Cardiac fibroblast (primary cell): ENCODE measurements at places on chromosomes 1 and 21.

GRCh38 chr1:20399606-20400180 lies 86.3 kb downstream of the CAMK2N1 start:
- DNase-seq = no peak

- DNase-seq = peak; percentile 72
Measured at GRCh38 chr1:17696417-17697301, 58.5 kb upstream of the ACTL8 start.

- DNase-seq = no peak
Measured at GRCh38 chr1:63980740-63981407, 207.1 kb downstream of the ROR1 start.

- no peak for DNase-seq
Measured at GRCh38 chr1:60342569-60342968, 269.0 kb upstream of the C1orf87 start.

GRCh38 chr1:215282557-215282956 lies 200.0 kb downstream of the KCNK2 start:
- no peak for DNase-seq

- peak; percentile 58 for DNase-seq
Measured at GRCh38 chr1:180611016-180611930, 20.5 kb upstream of the XPR1 start.

- no peak for DNase-seq
Measured at GRCh38 chr1:147213271-147213670, 11.9 kb downstream of the FMO5 start.

GRCh38 chr1:43002116-43002515 lies 43.4 kb upstream of the SLC2A1 start:
- DNase-seq = no peak

DNA sequence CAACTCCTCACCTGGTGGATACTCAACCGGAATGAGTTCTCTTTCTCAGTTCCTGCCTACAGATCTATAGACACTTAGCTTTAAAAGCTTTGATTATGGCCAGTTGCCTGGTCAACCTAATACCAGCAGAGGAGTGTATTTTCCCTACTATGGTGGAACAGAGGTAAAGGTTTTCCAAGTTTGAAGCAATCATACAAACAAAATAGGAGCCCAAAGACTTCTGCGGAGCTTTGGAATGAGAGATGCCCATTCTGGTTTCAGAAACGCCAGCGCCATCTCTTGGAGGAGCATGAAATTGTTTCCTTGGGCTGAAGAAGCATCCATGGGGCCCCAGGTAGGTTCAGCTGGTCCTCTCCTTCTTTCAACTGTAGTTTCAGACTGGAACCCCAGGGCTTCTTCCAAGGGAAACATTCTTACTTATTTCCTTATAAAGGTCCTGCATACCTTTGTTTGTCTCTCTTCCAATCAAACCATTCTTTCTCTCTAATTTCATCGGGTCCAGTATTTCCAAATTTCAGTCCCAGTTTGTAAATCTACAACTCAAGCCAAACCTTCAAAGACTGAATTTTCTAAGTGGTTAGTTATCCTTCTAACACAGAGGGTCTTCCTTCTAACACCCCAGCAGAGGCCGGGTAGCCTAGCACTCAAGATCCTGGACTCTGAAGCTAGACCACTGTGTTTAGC lies 95.9 kb downstream of the KCNJ15 start:
- peak; percentile 83 for DNase-seq

DNA sequence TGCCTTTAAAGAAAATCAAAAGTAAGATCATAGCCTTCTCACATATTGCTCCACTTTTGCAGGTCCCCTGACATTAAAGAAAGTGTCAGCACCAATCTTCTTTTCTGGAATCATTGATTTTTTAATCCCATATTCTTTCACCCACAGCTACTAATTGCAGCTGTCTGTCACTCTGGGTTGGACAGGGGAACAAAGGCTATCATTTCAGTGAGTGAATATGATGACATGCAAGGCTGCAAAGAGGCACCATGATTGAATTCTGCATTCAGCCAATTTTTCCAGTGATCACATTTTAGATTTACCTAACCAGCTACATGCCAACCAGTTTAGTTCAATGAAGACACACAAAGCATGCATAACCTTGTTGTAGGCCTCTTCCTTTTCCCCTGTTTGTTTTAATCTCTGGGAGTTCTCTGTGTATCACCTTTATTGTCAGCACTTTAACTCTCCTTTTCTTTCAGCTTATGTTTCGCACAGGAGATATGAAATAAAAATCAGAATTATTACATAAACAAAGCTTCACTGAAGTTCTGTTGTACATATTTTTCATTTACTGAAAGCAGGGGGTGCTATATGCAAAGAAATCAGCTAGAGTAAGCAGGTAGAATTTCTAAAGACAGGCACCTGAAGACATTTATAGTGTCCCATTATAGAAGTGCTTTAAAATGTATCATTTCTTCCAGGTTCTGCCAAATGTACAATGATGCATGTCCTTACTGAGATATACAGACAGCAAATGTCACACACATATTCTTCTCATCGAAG lies 584.8 kb downstream of the PLA2G4A start:
- peak; percentile 2 for DNase-seq

- peak; percentile 43 for DNase-seq
Measured at GRCh38 chr1:69991644-69992043, 213.7 kb downstream of the LRRC40 start.

GRCh38 chr1:100950781-100951180 lies 54.9 kb downstream of the SLC30A7 start:
- peak; percentile 36 for DNase-seq

DNA sequence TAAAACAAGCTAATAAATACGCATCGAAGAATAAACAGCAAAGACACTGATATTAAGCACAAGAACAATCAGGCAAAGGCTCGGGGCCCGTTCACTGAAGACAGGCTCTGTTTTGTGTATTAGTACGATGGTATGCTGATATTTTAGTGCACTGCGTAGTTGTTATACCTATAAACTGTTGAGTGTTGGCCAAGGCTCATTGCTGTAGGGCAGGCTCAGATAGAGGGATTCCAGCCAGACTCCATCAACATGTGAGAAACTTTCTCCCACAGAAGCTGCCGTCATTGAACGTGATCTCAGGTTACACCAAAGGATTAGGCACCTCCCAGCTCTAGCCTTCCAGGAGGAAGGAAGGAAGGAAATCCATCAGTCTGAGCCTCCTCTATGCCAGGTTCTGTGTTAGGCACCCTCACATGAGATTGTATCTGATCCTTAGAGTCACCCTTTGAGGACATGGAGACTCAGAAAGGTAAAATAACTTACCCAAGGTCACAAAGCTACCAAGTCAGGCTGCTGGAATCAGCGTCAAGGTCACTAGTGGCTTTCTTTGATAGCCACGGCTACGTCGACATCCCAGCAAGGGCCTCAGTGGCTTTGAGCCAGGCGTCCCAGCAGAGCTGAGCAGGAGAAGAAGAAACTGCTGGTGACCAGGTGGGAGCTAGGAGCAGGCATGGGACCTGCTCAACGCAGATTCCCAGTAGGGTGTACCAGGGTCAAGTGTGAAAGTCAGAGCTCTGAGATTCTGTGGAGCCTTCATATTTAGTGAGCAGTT lies 14.8 kb downstream of the BCAR3 start:
- no peak for DNase-seq

DNA sequence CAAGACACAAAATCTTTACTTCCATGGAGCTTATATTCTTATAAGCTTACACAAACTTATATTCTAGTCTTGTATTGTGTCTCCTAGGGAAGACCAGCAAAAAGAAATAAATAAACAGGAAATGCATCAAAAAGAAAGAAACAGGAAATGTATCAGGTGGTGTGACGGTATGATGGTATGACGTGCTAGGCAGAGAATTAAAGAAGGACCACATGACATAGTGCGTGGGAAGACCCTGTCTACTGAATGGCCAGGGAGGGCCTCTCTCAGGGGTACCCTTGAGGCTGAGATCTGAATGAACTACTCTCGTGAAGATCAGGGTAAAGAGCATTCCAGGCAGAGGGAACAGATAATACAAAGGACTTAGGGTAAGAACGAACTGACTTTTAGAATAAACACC lies 15.6 kb upstream of the WDR26 start:
- peak; percentile 7 for DNase-seq

DNA sequence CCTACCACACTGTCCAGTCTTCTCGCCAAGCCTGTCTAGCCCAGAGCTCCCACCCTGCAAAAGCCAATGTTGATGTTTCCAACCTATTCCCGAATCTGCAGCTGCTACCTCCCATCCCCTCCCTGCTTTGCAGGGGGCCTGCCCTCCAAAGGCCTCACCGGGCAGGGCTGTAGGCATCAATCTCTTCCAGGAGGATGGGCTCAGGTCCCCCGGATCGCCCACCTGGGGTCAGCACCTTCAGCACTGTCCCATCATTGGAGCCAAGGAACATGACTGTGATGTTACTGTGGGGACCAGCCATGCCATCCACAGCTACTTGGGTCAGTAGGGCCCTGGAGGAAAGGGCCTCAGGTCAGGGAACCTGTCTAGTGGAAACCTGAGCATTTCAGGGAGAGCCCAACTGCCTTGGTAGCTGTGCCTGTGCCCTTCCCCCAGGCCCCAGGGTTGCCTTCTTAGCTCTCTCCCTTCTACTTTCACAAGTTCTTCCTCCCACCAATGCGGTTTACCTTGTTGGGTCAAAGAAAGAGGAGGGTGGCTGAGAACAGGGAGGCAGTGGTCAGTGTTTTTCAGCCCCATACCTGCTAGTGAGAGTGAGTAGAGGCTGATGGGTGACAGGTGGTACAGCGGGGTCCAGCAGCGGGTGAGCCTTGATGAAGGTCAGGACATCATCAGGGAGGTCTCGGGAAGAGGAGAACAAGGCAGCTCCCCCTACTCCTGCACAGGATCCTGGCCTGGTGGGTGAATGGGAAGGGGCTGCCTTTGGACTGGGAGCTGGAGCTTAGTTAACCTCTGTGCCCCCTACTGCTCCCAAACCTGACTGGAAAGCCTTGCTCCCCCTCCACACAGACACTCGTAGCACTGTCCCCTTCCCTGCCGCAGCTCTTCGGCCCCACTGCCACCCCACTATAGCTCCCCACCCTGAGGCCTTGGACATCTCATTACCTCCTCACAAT lies 10.7 kb downstream of the SEMA6C start:
- no peak for DNase-seq

DNA sequence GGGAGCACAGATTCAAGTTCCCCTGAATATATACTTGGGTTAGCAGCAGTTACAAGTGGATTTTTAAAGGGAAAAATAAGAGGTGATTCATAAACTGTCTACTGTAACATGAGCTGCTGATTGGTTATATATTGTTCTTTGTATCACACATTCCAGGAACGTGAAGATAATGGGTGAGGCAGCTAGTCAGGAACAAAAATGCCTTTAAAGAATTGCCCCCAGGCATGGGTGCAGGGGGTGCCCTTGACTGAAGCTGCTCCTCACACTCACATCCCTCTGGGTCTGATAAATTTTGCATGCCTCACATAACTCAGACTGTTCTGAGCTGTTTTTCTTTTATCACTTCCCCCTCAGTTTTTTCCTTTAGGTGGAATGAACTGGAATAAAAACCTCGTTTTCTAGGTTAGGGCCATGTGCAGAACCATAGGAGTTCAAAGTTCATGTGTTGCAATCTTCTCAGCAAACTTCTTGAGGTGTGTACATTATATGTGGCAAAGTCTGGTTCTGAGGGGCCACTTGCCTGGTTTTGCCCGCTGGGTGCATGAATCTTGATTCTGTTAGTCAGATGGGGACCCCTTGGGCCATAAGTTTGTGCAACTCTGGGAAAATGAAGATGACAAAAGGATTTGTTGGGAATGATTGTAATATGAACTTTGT lies 21.1 kb downstream of the TBX19 start:
- DNase-seq = peak; percentile 51

DNA sequence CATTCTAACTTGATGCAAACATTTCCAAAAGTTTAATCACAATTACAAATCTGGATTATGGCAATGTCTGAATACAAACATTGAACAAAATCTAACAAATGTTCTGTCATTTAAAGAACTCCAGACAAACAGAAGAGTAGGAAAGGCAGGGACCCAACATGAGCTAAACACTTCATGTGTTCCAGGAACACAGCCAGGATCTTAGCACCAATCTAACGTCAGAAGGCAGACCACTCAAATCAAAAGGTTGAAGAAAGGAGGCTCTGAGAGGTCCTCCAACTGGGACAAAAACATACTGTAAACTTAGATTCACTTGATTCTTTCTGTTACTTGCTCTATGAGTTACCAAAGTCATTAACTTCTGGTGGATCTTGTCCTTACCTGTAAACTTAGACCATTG lies 374.0 kb downstream of the NEGR1 start:
- no peak for DNase-seq

DNA sequence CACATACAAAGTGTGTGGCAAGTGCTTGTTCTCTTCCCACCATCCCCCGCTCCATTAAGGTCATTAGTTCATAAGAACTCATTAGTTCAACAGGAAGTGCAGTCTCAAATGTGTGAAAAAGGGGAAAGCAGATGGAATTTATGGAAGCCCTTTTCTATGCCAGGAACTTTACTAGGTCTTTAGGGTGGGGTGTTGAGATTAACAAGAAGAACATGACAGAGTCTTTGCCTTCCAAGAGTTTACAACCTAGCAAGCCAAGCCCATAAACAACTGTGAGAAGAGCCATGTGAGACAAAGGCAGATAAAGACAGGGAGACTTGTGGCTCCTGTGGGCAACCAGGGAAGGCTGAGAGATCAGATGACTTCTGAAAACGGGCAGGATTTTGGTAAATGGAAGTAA lies 21.4 kb downstream of the PLEKHA6 start:
- DNase-seq = no peak

DNA sequence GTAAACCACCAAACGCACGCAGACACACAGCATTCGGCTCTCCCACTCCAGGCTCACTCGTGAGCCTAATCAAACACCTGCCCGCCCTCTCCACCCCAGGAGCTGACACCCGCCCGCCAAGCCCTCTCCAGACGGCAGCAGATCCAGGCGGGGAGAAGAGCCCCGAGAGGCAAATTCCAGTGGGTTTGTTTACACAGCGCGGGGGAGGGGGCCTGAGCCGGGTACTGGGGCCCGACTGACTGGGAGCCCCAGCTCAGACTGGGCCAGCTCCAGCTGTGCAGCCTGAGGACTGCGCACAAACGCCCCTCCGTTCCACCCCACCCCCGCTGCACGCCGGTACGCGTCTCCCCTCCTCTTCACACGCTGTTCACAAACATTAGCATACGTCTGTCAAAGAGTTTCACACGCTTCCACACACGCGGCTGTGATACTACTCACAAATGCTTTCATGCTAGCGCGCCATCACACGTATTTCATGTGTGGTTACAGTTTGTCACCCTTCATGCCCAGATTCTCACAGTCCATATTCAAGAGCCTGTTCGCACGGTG lies 1.0 kb upstream of the EFNA1 start:
- peak; percentile 26 for DNase-seq

- DNase-seq = no peak
Measured at GRCh38 chr1:31511848-31512615, 64.3 kb upstream of the TINAGL1 start.
